ENCODE measurements at places on chromosomes 13 and 19.

GRCh38 chr13:109135018-109135417 is 505.6 kb downstream of the MYO16 start:
- no peak for DNase-seq

DNA sequence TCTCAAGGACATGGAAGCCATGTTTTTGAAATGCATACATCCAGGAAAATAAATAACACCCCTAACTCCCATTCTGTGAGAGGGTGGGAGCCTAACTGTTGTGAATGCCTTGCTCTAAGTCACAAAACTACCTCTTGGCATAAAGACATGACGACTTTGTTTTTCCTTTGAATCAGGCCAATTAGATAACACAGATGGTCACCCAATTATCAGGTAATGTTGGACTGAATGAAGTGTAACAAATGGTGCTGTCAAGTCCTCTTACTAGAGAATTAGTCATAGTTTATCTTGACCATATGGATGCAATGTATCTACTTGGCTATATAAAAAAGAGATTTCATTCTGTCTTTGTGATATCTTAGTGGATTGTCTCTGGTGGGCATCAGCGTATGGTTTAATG is 553.6 kb upstream of the ATXN8OS start:
- no peak for DNase-seq

- peak; percentile 34 for DNase-seq
Observed at GRCh38 chr13:100131863-100132574, 43.1 kb downstream of the PCCA start.

DNA sequence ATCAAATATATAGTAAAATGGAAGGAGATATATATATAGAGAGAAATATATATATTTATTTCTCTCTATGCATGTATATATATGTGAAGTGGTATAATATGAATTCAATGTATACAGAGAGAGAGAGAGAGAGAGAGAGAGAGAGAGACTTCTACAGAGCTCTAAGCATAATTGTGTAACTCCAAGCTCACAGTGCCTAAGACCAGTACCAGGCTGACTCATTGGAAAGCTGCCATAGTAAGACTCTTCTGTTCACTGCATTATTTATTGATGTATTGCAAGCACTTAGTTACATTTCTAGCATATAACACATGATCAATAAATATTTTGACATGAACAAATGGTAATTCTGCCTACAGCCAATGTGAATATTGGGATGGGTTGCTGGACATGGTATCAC is 1734.7 kb downstream of the SLITRK1 start:
- no peak for DNase-seq

- peak; percentile 36 for DNase-seq
Observed at GRCh38 chr19:2171349-2172145, 7.8 kb downstream of the DOT1L start.

DNA sequence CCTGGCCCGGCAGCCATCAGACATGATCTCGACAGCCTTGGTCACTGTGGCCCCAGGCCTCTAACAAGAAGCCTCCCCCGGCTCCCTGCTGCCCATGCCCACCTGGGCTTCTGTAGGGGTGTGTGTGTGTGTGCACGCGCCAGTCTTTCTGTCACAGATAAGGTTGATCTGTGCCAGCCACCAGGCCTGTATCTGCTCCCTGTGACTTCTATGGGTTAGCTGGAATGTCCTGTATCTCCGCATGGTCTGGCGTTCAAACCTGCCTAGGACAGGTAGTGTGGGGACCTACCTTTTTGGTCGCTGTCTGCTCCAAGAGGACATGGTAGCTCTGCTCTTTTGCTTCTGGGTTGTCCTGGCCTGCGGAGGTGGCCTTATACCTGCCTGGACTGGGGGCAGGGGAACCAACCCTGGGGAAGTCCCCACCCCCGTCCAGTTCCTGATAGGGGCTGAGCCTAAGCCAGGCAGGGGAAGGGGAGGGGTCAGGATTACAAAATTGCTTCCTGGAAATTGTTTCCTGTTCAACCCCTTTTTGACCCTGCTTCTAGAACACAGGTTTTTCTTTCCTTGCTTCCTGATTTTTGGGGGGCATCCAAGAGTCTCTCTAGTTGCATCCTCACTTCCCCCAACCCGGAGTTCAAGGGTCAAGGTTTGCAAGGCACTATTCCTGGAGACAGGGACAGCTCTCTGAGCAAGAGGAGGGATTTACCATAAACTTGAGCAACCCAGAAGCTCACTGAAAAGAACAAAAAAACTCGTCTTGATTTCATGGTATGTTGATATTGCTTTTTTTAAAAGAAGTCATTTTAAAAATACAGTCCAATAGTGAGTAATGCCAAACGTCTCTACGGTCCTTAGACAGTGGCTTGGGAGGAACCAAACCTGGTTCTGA is at the start of gene LRG1:
LRG1 (minus strand) TSS at position 344 of the 889 bp plus-strand sequence; CDS start at position 321, 23 bp downstream.
- DNase-seq, result peak; percentile 10

- no peak for DNase-seq
Observed at GRCh38 chr19:45763691-45764294, 5.3 kb downstream of the SIX5 start.

- DNase-seq, result no peak
Observed at GRCh38 chr13:34153428-34154180, 335.7 kb downstream of the RFC3 start.

- no peak for DNase-seq
Observed at GRCh38 chr19:51331193-51331592, 10.7 kb downstream of the VSIG10L start.

GRCh38 chr13:95455782-95456181 is 96.7 kb upstream of the CLDN10 start:
- DNase-seq, result no peak

DNA sequence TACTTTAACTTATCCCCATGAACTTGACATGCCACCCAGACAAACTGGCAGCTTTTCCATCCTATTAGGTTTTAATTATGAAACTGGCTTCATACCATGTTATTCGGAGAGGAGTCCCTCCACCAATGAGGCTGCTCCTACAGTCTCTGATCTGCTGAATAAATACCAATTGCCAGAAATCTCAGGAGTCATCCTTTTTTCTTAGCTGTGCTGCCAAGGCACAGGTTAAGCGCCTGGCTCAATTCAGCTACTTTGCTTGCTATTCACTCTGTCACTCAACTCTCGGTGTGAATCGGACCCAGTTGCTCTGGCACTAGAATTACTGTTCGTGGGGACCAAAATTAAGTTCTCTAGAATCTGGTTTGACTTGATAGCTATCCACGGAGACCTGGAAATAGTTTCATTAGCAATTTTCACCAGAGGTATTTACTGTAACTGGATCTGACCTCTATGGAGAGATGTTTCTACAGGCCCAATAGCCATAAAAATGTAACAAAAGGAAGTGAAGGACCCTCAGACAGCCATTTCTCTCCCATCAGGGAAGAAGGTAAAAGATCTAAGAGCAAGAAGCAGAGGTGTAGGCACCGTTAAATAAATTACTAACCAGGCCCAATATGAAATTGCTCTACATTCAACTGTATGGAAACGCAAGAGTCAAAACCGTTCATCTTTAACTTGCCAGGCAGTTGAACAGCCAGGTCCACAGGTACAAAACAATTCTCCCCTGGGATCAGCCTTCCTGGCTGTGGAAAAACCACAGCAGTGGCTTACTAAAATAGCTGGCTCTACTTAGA is 5.4 kb downstream of the ZC3H4 start:
- peak; percentile 45 for DNase-seq

- no peak for DNase-seq
Observed at GRCh38 chr13:33859691-33860303, 41.8 kb downstream of the RFC3 start.

GRCh38 chr13:97120346-97120745 is 101.8 kb upstream of the MBNL2 start:
- no peak for DNase-seq

GRCh38 chr13:48232420-48233045 is 473 bp upstream of the ITM2B start:
- no peak for DNase-seq

DNA sequence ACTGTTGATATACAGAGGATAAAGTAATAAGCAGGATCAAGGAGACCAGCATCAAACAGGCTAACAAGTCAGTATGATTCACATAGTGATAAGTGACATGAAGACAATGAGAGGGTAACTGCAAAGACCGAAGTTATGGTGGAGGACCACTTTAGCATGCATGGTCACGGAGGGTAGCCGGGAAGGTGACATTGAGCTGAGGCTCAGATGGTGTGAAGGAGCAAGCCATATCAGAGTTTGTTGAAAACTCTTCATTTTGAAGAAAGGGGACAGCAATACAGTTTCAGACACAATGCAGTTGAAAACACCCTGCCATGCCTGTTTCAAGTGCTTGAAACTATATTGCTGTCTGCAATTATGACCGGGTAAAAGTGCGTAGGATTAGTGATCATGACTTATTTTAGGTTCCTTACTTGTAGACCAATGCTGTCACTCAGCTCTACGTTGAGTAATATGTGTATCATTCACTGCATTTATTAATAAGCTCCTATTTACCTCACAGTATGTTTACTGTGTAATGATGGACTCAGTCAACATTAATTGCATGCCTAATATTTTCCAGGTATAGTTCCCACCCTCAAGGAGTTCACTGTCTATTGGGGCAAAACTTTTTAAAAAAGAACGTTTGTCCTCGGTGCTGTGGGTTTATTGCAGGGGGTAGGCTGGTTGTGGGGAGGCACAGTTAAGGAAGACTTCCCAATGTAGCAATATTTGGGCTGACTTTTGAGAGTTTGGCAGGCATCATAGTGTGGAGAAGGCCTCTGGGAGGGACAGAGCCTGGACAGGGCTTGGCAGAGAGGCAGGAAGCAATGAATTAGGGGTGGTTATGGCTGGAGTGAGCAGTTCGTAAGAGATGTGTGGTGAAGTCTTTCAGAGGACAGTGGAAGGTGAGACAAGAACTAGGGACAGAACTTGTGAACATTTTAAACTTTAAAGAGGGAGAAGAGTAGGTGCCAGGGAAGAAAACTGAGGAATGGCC is 3.2 kb downstream of the UBAC2 start:
- no peak for DNase-seq

GRCh38 chr19:1921326-1921725 is 16.1 kb downstream of the ADAT3 start:
- DNase-seq, result no peak

DNA sequence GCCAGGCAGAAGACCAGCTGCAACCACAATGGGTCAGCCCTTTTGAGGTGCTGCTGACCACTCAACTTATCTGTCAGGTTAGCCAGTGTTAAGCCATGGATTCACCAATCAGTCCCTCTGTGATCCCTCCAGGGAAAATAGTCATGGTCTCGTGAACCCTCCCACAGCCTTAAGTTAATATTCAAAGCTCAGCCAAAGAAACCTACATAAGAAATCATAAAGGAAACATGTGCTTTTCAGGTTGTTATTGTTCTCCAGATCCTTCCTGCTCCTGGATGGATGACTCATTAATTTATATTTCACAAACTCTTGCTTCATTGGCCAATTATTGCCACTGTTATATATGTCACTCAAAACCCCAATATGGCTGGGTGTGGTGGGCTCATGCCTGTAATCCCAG is 161.9 kb downstream of the B3GLCT start:
- DNase-seq, result no peak

DNA sequence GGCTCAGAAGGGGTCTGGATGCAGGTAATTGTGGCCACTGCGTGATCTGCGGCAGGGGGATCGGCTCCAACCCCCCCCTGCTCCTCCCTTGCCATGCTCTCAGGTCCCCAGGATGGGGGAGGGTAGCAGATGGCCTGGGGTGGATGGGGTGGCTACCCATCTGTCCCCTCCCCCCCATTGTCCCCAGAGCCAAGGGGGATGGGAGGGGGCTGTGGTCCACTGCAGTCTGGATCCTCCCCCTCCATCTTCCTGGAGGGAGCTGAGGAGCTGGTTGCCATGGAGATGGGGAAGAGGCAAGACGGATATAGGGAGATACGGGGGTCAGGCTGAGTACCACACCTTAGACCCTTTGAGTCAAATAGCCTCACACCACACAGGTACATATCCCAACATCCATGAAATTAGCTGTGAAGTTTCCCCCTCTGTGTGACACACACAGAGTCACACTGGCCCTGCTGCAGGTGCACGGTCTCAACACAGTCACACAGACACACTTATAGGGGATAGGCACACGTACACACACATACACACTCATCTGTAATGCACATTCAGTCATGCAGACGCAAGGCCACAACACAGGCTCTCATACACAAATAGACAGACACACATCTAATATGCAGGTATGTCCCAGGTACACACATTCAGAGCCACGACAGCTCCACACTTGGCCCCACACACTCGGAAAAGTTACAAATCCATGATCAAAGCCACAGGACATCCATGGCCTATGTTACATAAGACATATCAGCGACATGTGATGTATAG is 1.8 kb upstream of the NOVA2 start:
- DNase-seq, result no peak

DNA sequence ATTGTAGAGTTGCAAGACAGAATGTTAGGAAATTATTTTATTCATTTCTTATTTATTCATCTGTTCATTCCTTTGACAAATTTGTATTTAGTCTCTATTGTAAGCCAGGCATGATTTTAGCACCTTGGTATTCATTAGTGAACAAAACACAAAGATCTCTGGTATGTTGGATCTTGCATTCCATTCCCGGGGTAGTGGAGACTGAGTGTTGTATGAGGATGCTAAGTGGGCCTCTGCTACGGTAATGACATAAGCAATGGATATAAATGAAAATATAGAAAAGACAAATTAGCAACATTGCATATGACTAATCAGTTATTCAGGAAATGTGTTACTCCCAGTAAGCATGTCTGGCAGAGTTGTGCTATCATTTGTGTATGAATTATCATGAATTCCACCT is 449.3 kb downstream of the PCDH17 start:
- no peak for DNase-seq

DNA sequence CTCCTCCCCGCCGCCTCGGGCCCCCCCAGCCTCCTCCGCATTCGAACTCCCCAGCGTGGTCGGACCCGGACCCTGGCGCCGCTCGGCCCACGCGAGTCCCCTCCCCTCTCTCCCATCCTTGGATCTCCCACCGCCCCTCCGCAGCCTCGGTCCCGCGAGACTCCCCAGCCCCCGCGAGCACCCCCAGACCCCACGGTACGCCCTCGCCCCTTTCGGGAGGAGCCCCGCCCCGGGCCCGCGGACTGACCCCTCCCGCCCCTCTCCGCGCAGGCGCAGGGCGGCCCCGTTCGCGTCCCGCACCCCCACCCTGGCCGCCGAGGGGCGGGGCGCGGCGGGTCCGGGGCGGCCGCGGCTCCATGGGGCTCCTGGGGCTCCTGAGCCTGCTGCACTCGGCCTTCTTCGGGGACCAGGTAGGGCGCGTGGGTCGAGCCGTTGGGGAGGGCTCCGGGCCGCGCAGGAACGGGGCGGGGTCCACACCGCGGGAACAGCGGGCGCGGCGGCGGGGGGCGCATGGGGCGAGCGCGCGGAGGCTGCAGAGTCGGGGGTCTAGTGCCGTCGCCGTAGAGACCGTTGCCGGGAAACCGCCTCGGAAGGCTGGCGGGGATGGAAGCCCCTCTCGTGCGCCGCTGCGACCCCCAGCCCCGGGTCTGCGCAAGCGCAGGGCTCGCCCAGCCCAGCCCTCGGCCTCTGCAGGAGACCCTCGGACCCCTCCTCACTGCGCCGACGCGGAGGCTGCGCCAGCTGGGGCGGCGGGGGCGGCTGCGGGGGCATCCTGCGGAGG is 3.8 kb upstream of the APC2 start:
- no peak for DNase-seq

- DNase-seq, result no peak
Observed at GRCh38 chr13:20967340-20967739, 64.8 kb upstream of the XPO4 start.

Measured in activated CD4-positive, alpha-beta T cell treated with anti-CD3 and anti-CD28 coated beads, Interleukin-2, Interleukin-4, amounts not matched to agents 100 ng/mL and 50 ng/mL, durations not matched to agents 16 hours and 8 hours (primary cell).